ENCODE measurements at places on chromosomes 2 and 18. TPM values are rescaled to one million over a fixed set of nuclear protein-coding genes. Genes with fewer than 3 reads are reported as not detected.

LBX2 gene
- 2.8 TPM for polyA plus RNA-seq

DNA sequence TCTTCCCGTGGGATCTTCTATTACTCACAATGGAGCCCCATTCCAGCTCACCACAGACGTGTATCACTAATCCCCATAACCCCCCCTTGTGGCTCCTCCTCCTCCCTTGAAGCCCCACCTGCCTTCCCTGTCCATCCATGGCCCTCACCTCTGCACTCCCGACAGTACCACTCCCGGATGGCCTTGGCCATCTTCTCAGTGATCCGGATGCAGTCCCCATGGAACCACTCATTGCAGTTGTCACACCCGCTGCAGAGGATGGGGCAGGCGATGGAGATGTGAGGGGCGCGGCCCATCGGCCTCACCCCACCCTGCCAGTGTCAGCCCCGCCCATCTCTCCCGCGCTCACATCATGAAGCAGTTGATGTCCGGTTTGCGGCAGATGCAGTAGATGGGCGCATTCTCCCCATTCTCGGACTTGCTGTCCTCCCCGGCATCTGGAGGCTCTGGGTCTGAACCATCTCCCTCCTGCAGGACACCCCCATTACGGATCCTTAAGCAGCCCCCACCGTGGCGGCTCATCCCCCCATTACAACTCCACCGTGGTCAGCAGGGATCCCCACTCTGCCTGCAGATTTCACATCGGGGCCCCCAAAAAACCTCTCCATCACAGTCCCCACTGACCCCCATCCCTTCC, 983 bp downstream of the CXXC1 start:
- H3K27ac ChIP-seq = peak overlapping the region; percentile 92
- peaks cover 2% of the 10 kb centered on the region for H3K36me3 ChIP-seq
- H3K4me3 ChIP-seq = peak overlapping the region; percentile 85
- no peaks in the 10 kb centered on the region for H3K27me3 ChIP-seq

DNA sequence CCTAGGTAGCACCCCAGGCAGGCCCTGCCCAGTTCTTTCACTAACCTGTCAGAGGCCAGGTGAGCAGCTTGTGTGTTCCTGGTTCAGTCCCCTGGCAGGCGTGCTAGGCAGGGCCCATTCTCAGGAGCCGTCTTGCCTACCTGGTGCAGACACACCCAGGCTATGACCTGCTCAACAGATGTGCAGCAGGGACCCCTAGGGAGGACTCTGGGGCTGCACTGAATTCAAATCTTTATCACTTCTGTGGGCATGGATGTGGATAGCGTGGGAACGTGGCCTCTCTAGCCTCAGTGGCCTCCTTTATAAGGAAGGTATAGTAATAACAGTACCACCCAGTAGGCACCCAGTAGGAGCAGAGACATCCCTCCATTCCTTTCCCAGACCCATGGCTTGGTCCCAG, 48.4 kb downstream of the PLEKHB2 start:
- no peak overlapping the region for H3K27ac ChIP-seq
- peaks cover 20% of the 10 kb centered on the region for H3K36me3 ChIP-seq
- H3K4me1 ChIP-seq = no peaks in the 10 kb centered on the region

DNA sequence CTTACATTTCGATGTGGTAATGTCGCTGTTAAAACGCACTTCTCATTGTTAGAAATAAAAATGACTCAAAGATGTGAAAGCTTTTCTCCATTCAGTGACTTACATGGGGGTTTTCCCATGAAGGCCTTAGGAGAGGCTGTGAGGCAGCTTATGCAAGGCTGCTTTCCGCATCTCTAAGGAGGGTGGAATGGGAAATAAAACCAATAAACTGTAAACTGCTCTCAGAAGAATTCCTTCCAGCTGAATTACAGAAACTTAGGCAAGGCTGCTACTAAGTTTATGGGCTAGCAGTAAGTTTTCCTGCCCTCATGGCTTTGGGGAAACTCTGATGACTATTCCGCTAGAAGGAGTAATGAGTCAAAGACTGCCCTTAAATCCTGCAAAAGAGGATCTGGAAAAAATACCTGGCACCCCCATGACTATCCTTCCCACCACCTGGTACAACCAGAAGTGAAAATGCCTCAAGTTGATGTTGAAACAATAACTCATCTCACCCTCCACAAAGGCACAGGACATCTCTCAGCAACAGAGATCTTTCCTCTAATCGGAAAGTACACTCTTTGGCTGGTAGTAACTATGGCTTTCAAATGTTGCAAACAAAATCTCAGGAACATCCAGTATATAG, 97.7 kb upstream of the SMAD7 start:
- H3K36me3 ChIP-seq = no peaks in the 10 kb centered on the region
- DNase-seq = no peak
- no peaks in the 10 kb centered on the region for H3K4me1 ChIP-seq
- no peak overlapping the region for H3K27ac ChIP-seq
- no peaks in the 10 kb centered on the region for H3K27me3 ChIP-seq

MORN2 gene
- polyA plus RNA-seq = 11.7 TPM

DNA sequence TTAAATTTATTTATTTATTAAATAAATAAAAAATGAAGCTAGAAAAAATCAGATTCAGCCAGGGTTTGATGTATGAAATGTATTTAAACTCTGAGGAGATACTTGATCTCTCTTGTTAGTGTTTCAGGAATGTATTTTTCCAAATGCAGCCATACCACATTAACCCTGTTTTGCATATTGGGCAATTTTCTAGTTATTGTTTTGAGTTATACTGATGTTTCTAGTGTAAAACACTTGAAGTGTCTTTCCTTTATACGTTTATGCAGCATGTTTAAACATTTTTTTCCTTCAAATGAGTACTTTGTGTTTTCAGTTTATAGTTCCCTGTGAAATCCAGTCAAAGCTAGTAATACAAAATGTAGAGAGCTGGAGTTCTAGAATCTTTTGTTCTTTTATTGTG, 69.9 kb downstream of the WDR7 start:
- DNase-seq = no peak
- H3K36me3 ChIP-seq = peaks cover 9% of the 10 kb centered on the region
- no peaks in the 10 kb centered on the region for H3K27me3 ChIP-seq
- H3K4me1 ChIP-seq = no peaks in the 10 kb centered on the region
- no peak overlapping the region for H3K4me3 ChIP-seq

- H3K27me3 ChIP-seq = no peaks in the 10 kb centered on the region
- no peaks in the 10 kb centered on the region for H3K36me3 ChIP-seq
- no peak for DNase-seq
- H3K4me1 ChIP-seq = no peaks in the 10 kb centered on the region
These were observed 348.4 kb upstream of the RAB12 start for GRCh38 chr18:8260827-8261226.

PRADC1 gene
- 41.4 TPM for polyA plus RNA-seq

- no peak for DNase-seq
- no peaks in the 10 kb centered on the region for H3K36me3 ChIP-seq
- H3K27ac ChIP-seq = no peak overlapping the region
These were observed 29.4 kb upstream of the MBP start for GRCh38 chr18:77161961-77162360.

DNA sequence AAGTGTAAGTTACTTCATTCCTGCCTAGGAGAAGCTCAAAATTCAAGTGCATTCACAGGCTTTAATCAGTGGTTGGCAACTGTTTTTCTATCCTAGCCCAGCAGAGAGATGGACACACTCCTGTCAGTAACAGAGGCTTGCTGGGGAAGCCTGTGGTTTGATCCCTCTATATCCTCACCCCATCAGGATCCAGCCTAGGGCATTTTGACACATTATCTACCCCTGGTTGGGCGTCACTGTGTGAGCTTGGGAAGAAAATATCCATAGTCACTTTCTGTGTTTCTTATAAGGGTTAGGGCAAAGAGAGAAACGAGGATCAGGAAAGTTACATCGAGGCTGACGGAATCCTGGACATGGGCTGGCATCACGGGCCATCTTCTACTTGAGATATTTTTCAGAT, 10.0 kb downstream of the NT5DC4 start:
- H3K27ac ChIP-seq = no peak overlapping the region
- no peaks in the 10 kb centered on the region for H3K36me3 ChIP-seq
- H3K4me1 ChIP-seq = no peaks in the 10 kb centered on the region
- H3K4me3 ChIP-seq = no peak overlapping the region
- DNase-seq = no peak
- no peaks in the 10 kb centered on the region for H3K27me3 ChIP-seq

MOGAT1 gene
- polyA plus RNA-seq = 0.30 TPM

GRCh38 chr18:57747809-57748680, 55.1 kb downstream of the ATP8B1 start:
- peaks cover 2% of the 10 kb centered on the region for H3K36me3 ChIP-seq
- H3K4me3 ChIP-seq = no peak overlapping the region
- DNase-seq = no peak
- peak overlapping the region; percentile 19 for H3K27ac ChIP-seq
- H3K27me3 ChIP-seq = no peaks in the 10 kb centered on the region

DNA sequence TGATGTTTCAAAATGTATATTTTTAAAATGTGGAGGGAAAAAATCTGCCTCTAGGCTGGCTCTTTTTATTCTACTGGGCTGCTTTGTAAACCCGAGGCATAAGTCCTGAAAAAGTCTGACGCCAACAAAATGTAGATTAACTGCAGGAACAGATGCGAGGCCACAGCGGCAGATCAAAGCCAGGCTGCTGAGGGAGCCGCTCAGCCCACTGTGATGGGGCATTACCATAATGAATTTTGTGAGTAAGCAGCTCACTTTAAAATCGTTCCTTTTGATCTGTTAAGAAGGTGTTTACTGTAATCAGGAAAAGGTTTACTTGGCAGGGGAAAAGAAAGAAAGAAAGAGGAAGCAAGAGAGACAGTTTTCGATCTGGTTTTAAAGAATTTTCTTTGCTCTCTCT, 269.0 kb downstream of the ICOS start:
- H3K27ac ChIP-seq = no peak overlapping the region
- H3K4me3 ChIP-seq = no peak overlapping the region
- H3K4me1 ChIP-seq = peaks cover 23% of the 10 kb centered on the region
- DNase-seq = no peak
- H3K27me3 ChIP-seq = no peaks in the 10 kb centered on the region

GRCh38 chr2:62145478-62146100, 50.3 kb upstream of the B3GNT2 start:
- no peak overlapping the region for H3K4me3 ChIP-seq
- no peak for DNase-seq
- no peaks in the 10 kb centered on the region for H3K4me1 ChIP-seq
- no peaks in the 10 kb centered on the region for H3K36me3 ChIP-seq
- H3K27me3 ChIP-seq = no peaks in the 10 kb centered on the region

DNA sequence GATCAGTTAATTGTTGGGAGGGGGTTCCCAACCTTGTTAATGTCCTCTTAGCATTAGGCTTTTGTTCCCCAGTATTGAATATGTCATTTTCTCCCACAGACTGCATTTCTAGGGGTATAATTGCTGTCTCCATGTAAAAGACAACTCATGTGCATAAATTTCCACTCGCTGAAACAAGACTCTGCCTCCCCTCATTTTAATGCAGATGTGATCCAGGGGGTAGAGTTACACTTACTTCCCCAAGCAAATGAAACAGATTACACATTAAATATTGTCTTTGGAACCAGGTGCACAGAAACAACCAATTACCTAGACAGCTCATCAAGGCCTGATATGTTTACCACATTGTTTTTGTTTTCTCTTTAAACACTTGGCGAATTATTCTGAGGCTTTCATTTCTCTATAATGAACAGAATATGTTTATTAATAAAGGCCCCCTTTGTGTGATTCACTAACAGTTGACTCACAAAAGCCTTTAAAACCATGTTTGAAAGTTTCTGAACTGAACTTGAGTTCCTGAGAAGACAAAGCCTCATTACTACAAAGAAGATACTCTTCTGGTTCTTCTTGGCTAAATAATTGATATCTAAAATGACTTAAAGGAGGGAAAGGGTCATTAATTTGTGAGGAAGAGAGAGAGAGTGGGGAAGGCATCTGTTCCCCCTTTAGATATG, 15.0 kb upstream of the ACVR1 start:
- DNase-seq = no peak
- H3K36me3 ChIP-seq = no peaks in the 10 kb centered on the region
- H3K27ac ChIP-seq = no peak overlapping the region
- no peaks in the 10 kb centered on the region for H3K4me1 ChIP-seq
- no peaks in the 10 kb centered on the region for H3K27me3 ChIP-seq

- no peaks in the 10 kb centered on the region for H3K4me1 ChIP-seq
- no peak overlapping the region for H3K4me3 ChIP-seq
- no peak for DNase-seq
- H3K27me3 ChIP-seq = no peaks in the 10 kb centered on the region
These were observed 60.7 kb upstream of the ARHGAP15 start for GRCh38 chr2:143068509-143068908.

- H3K27me3 ChIP-seq = no peaks in the 10 kb centered on the region
- no peak for DNase-seq
- no peaks in the 10 kb centered on the region for H3K4me1 ChIP-seq
- H3K36me3 ChIP-seq = peaks cover 19% of the 10 kb centered on the region
These were observed 12.2 kb downstream of the STK25 start for GRCh38 chr2:241496003-241496707.

GRCh38 chr18:6352275-6352674, 62.4 kb downstream of the L3MBTL4 start:
- H3K27ac ChIP-seq = no peak overlapping the region
- no peaks in the 10 kb centered on the region for H3K27me3 ChIP-seq
- H3K4me1 ChIP-seq = no peaks in the 10 kb centered on the region
- H3K36me3 ChIP-seq = no peaks in the 10 kb centered on the region

DNA sequence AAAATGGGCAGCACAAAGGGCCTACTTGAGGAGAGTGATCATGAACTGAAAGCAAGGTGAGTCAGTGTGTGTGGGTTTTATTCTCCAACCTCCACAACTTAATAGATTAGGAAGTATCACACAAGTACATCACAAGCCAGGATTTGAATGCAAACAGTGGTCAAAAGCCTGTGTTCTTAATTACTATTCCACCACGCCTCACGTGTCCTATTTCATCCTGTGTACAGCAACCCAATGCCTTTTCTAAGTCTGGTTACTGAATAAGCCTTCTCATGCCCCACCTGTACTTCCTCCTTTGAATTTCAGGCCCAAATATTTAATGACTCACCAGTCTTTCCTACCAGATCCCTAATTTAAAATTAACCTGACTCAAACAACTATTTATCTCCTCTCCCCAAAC, 755.7 kb upstream of the SLC8A1 start:
- no peak overlapping the region for H3K27ac ChIP-seq
- DNase-seq = no peak
- no peaks in the 10 kb centered on the region for H3K36me3 ChIP-seq
- peaks cover 1% of the 10 kb centered on the region for H3K4me1 ChIP-seq
- no peaks in the 10 kb centered on the region for H3K27me3 ChIP-seq
- no peak overlapping the region for H3K4me3 ChIP-seq

GRCh38 chr2:240611601-240612210, 13.6 kb upstream of the GPR35 start:
- no peaks in the 10 kb centered on the region for H3K27me3 ChIP-seq
- DNase-seq = no peak
- no peak overlapping the region for H3K27ac ChIP-seq

- DNase-seq = no peak
- H3K27me3 ChIP-seq = no peaks in the 10 kb centered on the region
- no peaks in the 10 kb centered on the region for H3K36me3 ChIP-seq
- no peaks in the 10 kb centered on the region for H3K4me1 ChIP-seq
- no peak overlapping the region for H3K4me3 ChIP-seq
- H3K27ac ChIP-seq = no peak overlapping the region
These were observed 29.6 kb downstream of the TFCP2L1 start for GRCh38 chr2:121255358-121255757.

- no peak for DNase-seq
- H3K4me1 ChIP-seq = no peaks in the 10 kb centered on the region
- H3K4me3 ChIP-seq = no peak overlapping the region
- H3K27ac ChIP-seq = no peak overlapping the region
- peaks cover 22% of the 10 kb centered on the region for H3K36me3 ChIP-seq
- no peaks in the 10 kb centered on the region for H3K27me3 ChIP-seq
These were observed 13.9 kb upstream of the D2HGDH start for GRCh38 chr2:241720560-241720959.

POTEI gene
- polyA plus RNA-seq = not detected
